ENCODE measurements at places on chromosomes 2 and 18.

DNA sequence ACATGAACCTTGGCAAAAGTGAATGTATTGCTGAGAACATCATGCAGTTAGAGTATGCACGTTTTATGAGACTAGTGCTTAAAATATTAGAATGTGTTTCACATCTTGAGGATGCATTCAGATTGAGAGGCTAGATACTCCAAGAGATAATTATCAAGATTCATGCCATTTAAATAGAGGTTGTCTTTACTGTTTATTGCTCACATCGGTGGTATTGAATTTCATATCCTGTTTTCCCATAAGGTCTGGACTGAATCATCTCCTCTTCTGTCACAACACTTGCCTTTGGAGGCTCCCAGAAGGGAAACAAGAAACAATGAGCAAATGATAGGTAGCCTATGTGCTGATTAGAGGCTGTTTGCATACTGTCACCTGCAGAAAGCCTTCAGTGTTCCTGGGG, 83.8 kb downstream of the CLHC1 start:
- no peak for DNase-seq

DNA sequence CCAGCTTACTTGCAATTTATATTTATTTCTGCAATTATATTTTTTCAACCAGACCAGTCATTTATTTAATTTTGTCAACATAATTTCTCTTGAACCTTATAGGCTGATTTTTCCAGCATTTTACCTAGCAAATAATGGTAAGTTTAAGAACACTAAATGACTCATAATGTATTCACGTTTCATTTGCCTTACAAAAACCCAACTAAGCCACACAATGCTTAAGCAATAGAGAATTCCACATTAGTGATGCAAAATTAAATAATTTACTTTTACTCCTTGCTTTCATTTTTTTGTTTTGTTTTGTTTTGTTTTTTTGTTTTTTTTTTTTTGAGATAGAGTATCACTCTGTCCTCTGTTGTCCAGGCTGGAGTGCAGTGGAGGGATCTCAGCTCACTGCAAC, 110.4 kb upstream of the VRK2 start:
- no peak for DNase-seq

GRCh38 chr2:216149741-216150140, 40.6 kb downstream of the XRCC5 start:
- DNase-seq = no peak

DNA sequence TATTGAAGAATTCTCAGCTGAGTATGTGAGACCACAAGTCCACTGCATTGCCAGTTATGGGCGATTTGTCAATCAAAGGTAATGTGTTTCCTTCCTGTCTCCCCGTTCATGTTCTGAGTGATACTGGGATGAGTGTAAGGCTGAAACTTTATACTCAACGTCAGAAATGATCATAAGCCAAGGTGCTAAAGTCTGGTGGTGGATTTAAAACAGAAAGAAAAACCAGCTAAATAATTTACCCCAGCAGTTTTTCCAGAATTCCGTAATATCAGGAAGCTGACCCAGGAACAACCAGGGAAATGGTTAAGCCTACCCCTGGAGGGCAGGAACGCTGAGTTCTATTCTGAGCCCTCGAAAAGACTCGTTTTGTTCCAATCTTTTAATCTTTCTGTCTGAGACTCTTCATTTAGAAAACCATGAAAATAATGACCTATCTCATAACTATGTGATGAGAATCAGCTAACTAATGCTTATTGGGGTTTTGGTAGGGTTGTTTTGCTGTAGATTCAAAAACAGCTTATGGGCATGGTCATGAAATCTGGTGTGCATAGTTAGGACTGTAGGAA, 149.6 kb downstream of the LAMA3 start:
- peak; percentile 31 for DNase-seq

GRCh38 chr2:126801473-126801872, 97.2 kb upstream of the TEX51 start:
- no peak for DNase-seq

GRCh38 chr2:36530983-36531354, 67.0 kb downstream of the FEZ2 start:
- no peak for DNase-seq

GRCh38 chr2:61906186-61906470, 654 bp downstream of the COMMD1 start:
- no peak for DNase-seq

DNA sequence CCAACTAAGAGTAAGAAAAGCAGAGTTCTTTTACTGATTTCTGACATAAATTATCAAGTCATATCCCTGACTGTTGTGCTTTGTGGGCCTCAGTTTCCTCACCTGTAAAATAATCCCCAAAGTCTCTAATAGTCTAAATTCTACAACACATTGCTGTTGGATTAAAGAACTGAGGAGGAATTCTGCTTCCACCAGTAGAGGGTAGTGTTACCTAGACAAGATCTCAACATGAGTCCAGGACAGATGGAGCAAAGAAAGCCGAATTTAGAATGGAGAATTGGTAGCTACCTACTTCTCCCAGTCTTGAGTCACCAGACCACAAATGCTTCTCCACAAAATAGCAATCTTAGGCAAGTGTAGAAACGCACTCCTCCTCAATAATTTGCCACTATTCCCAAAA, 462.5 kb upstream of the FSHR start:
- peak; percentile 3 for DNase-seq

DNA sequence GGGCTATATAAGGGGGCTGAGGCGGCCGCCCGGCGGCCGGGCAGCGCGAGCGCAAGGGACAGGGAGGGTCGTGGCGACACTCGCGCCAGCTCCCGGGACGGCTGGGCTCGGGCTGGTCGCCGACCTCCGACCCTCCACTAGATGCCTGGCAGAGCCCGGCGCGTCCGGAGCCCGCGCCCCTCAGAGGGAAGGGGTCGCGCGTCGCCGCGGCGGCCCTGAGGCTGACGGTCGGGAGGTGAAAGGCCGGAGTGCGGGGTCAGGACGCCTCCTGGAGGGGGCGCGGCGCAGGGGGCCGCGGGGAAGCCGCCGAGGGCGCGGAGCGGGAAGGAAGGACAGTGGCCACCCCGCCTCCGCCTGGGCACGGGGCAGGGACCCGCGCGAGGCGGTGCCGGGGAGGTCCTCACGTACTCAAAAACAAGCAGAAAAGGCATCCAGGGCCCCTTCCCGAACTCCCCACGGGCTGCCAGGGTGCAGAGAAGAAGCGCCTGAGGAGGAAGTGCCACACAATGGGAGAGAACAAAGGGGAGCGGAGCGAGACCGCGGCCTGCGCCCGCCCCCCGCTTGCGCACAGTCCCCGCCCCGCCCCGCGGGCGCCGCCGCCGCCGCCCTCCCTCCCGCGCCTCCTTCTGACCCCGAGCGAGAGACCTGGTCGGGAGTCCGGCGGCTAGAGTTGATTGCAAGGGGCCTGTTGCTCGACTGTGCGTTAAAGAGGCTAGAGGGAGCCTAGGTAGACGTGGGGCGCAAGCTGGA, 776 bp upstream of the KLF7 start:
- DNase-seq = peak; percentile 62

DNA sequence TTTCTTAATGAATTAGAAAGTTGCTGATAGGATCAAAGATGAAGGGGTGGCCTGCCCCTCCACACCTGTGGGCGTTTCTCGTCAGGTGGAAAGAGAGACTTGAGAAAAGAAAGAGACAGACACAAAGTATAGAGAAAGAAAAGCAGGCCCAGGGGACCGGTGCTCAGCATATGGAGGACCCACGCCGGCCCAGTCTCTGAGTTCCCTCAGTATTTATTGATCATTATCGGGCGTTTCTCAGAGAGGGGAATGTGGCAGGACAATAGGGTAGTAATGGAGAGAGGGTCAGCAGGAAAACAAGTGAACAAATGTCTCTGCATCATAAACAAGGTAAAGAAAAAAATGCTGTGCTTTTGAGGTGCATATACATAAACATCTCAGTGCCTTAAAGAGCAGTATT, 144.3 kb downstream of the CCDC102B start:
- DNase-seq = no peak

DNA sequence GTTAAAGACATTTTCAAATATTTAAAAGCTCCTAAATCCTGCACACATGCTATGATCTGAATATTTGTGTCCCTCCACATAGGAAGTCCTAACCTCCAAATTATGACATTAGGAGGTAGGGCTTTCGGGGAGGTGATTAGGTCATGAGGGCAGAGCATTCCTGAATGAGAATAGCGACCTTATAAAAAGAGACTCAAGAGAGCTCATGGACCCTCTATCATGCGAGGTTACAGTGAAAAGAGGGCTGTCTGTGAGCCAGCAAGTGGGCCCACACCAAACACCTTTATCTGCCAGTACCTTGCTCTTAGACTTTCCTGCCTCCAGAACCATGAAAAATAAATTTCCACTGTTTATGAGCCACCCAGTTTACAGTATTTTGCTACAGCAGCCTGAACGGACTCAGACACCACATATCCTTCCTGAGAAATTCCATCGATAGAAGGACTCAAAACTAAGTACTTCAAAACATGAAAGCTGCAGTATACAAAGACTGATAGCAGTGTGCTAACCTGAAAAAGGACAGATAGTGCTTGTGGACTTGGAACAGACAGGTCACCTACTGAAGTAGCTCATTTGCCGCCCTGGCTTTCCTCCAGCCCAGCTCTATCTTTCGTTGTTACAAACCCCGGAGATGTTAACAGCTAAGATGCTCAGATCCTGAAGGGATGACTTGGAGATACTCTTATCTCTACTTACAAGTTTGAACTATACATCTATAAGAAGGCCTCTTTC, 13.8 kb downstream of the FAM210A start:
- DNase-seq = no peak

DNA sequence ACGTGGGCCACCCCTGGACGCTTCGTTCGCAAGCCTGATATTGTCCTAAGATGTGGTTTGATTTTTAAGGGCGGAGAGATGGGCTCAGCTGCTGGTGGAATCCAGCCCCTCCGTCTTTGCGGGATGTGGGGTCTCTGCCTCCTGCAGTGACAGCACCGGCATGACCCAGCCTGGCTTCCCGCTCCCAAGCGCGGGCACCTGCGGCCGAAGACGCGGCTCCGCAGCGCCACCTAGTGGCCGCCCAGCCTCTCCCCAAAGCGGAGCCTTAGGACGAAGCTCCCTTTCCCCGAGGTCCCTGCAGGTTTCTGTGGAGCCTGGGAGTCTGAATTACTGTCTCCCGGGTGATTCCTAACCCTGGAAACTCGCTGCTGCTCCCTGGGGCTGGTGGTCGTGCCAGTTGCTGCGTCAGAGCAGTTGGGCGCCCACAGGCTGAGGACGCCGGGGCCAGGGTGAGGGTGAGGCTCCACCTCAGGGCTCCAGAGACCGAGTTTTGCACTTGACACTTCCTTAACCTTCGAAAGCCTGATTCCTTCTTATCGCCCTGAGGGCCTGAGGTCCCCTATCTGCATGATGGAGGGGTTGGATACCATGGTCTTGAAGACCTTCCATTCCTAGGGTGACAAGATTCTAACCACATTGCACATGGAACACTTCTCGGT, 137.5 kb downstream of the TPO start:
- no peak for DNase-seq

DNA sequence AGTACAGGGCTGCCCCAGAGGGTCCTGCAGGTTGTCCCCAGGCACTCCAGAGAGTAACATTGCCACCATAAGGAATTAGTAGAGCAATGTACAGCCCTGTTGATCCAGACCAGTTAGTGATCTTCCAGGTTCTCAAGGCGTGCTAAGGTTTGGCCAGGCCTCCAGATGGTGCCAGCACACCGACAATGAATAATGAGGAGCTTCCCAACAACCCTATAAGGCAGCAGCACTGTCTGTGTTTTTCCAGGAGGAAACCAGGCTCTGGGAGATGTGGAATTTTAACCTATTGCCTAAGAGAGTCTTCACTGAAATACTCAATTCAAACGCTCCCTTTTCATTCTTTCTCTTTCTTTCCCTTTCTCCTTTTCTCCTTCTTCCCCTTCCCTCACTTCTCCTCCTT, 122.1 kb downstream of the MGAT5 start:
- peak; percentile 52 for DNase-seq

GRCh38 chr18:7117390-7118355, at the start of gene LAMA1:
TSS of gene LAMA1 (minus strand) at chr18:7117797. CDS start at chr18:7117720, 77 bp downstream.
- no peak for DNase-seq

- no peak for DNase-seq
Observed at GRCh38 chr2:75140288-75140687, 59.0 kb downstream of the TACR1 start.

DNA sequence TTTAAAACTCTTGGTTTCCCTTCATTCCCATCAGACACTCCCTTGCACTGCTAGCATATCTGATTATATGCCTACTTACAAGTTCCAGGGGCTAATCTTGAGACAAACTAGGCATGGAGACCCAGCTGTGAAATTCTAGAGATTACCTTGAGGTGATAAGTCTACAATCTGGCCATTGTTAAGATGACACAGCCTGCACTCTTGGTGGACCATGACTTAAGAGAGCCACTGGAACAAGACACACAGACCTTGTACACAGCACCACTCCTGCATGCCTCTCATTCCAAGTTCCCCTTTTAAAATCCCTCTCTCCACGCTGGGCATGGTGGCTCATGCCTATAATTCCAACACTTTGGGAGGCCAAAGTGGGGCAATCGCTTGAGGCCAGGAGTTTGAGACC, 387.2 kb upstream of the DCC start:
- DNase-seq = no peak

DNA sequence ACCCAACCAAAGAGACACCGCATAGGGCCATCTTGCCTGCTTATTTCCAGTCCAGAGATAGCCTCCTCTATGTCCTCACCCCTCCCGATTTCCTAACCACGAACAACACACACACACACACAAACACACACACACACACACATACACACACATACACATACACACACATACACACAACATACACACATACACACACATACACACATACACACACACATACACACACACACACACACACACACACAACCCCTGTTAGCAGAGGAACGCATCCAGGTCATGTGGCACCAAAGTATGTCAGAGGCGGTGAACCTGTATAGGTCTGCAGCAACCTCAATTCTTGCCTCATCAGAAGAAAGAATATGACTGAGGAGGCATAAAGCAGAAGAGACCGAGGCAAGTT, 18.5 kb upstream of the DNER start:
- no peak for DNase-seq

DNA sequence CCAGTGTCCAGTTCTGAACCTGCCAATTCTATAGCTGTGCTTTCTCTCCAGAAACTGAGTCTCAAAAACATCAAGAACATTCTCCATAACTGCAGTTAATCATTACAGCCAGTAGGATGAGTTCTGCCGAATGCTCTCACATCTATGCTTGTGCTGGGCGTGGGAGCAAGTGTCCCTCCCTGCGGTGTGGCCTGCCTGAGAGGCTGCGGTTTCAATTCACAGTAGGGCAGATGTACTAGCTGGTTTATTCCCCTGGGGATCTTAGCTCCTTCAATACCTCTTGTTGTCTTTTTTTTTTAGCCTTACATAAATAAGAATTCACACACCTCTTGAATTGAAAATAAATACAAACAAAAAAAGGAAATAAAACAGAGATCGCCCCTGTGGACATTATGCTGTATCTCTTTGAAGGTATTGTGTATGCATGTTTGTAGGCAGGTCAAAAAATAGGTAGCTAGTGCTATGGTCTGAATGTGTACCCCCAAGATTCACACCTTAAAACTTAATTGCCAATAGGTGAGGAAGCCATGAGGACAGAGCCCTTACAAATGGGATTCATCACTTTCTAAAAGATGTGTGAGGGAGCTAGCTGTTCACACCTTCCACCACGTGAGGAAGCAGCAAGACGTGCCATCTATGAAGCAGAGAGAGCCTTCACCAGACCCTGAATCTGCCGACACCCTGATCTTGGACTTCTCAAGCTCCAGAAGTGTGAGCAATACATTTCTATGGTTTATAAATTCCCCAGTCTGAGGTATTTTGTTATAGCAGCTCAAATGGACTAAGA, 74.3 kb downstream of the BCL2L11 start:
- no peak for DNase-seq

All from astrocyte of the cerebellum (primary cell).